ENCODE measurements at places on chromosomes 4 and X.

DNA sequence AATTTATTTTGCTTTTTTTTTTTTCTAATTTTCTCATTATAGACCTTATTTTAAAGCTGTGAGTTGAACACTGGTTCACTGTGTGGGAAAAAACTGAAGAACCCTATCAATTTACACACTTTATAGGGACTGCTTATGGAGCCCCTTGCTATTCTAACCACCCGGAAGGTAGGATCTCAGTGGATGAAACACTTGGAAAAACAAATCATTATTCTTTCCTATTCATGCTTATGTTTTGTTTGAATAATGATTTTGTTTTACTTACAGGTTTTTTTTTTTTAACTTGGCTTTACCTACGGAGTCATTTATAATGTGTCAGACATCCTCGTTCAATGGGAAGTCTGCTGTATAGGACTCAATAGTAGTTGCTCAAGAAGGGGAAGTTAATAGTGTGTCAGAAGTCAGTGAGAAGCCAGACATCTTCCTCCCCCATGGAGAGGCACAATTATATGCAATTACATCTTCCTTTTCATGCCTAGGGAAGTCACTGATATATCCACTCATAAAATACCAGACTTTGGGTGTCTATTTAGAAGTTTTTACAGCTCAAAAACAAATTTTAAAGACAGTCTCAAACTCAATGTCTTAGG, 113.2 kb downstream of the ARSF start:
- no peak for DNase-seq

DNA sequence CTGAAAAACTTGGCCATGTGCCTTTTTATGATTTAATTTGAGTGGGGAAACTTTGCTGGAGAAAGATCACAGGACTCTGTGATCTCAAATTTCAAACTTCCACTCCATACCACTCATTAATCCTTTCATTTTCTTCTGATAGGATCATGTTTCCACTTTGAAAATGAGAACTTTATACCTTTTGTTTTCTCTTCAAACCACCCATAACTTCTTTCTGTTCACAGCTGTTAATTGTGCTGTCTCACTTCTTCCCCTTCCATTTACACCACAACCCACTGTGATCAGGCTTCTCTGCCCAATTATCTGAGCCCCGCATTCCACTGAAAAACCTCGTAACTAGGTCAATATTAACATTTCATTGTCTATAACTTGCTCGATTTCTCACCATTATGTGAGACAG, 47.0 kb upstream of the ARSJ start:
- DNase-seq = no peak

GRCh38 chr4:117868201-117868600, 166.1 kb upstream of the NDST3 start:
- no peak for DNase-seq

DNA sequence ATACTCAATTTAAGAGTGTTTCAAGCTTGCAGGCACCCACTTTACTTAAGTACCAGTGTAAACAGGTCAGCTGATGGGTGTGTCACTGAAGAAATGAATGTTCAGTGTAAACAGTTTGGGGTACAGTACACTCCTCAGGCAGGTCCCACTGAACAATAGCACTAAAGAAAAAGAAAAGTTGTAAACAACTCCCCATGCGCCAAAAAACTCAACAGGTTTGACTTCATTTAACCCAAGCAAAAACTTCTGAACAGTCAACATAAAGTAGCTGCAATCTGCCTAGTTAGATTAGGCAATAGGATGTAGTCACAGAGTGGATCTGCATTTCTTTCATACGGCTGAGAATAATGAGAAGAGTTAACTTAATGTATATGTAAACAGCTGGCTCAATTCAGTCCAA, 93.2 kb downstream of the FAM13A start:
- DNase-seq = no peak

GRCh38 chr4:186291256-186291890, 25.4 kb downstream of the F11 start:
- DNase-seq = no peak

- DNase-seq = no peak
These were observed 54.7 kb downstream of the MFAP3L start for GRCh38 chr4:169971456-169972015.

GRCh38 chrX:30653415-30654131, at the start of gene GK:
Gene GK, plus strand, starts transcription at chrX:30653423. Its CDS starts 115 bp downstream, at chrX:30653538.
- DNase-seq = no peak

GRCh38 chr4:138367942-138368341, 125.8 kb upstream of the SLC7A11 start:
- DNase-seq = no peak

- no peak for DNase-seq
These were observed 137.9 kb upstream of the S100G start for GRCh38 chrX:16511796-16512776.

DNA sequence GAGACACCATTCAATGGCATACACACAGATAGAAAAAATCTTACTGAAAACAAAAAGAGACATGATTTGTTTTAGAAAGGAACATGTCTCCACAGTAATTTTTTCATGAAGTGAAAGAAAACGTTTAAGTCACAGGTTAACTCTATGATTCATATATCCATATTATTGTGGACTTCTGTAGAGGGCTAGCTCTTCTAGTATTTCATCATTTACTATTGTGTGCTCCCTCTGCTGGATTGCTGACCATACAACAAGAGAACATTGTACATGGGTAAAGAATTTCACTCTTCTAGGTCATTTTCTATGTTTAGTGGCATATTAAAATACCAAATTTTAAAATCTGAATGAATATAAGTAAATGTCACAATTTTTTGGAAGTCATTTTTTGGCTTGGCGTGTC, 91.8 kb upstream of the POU3F4 start:
- peak; percentile 1 for DNase-seq

DNA sequence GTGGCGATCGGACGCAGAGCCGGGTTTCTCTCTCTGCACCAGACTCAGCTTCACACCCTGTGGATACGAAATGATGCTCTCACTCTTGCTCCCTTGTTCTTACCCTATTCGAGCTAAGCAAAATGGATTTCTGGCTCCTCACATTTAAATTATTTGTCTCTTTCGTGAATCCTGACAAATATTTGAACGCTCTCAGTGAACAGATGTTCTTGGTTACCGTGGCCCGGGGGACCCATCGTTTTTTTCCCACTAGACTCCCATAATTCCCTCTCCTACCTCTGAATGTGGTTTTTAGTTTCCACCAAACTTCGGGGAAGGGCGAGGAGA, 630 bp downstream of the SMARCA5 start:
- no peak for DNase-seq

DNA sequence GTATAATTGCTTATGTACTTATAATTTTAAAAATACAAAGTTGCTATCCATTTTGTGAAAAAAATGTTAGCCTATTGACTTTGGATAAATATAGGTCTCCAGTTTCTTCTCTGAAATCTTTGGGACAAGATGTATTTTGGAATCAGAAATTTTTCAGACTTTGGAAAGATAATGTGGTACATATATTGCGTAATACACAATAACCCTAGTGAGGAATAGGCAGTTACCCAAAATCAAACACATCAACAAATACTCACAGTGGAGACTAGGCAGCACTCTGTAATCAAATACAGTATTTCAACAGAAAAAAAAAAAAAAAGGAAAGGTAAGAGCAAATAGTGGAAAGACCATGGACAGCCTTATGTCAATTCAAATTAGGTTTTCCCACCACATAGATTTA, 796.8 kb downstream of the ADGRL3 start:
- DNase-seq = no peak
